ENCODE measurements at places on chromosomes 6 and 20.
A peak's percentile ranks its signal among the peaks of the same experiment; 100 is the strongest.

DNA sequence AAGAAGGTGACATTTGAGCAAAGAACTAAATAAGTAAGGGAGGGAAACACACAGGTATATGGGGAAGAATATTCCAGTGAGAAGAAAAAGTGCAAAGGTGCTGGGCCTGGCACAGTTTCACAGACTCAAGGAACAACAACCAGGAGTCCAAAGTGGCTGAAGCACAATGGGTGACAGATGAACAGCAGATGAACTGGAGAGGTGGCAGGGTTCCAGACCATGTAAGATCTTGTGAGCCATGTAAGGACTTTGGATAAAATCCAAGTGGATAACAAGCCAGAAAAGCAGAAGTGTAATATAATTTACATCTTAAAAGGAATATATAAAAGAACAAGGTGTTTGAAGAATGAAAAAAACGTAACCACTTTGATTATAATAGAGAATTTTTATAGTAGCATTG lies 87.9 kb downstream of the MMS22L start:
- no peak for DNase-seq

GRCh38 chr20:33163856-33164762 lies 3.9 kb upstream of the BPIFA2 start:
- DNase-seq = no peak

GRCh38 chr6:19127081-19127480 lies 710.1 kb upstream of the ID4 start:
- no peak for DNase-seq

GRCh38 chr6:156862711-156863110 lies 85.5 kb downstream of the ARID1B start:
- DNase-seq = peak; percentile 58

DNA sequence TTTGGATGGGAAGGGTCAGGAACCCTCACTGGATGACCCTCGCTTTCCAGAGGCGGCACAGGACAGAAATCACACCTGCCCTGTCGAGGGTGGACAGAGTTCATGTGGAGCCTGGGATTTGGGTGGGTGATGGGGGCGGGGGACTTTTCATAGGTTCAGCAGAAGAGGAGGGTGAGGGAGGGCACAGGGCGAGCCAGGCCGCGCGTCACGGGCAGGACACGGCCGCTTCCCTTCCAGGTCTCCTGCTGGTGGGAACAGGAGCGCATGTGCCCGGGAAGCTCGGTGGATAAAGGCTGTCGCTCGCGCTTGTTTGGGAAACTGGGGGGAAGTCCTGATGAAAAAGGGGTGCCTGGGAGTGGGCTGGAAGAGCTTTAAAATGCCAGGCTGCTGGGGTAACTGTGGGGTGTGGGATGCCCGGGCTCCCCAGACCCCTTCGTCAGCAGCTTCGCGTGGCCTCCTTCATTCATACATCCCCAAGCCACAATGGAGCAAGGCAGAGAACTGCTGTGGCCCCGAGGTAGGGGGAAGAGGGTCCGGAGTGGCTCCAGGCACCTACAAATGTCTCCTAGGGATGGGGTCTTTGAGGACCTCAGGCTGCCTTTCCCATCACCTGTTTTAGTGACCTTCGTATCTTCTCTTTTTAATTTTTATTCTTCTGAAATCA lies 102.2 kb downstream of the DACT2 start:
- DNase-seq = no peak

DNA sequence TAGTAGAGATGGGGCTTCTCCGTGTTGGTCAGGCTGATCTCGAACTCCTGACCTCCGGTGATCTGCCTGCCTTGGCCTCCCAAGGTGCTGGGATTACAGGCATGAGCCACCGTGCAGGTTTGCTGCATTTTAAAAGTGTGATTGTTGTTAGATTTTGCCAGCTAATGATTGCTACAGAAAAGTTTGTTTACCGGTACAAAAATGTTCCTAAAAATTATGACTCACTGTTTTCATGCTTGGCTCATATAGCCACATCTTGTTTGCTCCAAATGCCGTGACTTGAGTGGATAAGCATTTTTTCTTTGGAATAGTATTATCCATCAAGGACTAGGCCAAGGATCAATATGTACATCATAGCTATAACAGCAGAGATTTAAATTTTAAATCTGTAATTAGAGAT lies 24.3 kb downstream of the LRRN4 start:
- DNase-seq = no peak

DNA sequence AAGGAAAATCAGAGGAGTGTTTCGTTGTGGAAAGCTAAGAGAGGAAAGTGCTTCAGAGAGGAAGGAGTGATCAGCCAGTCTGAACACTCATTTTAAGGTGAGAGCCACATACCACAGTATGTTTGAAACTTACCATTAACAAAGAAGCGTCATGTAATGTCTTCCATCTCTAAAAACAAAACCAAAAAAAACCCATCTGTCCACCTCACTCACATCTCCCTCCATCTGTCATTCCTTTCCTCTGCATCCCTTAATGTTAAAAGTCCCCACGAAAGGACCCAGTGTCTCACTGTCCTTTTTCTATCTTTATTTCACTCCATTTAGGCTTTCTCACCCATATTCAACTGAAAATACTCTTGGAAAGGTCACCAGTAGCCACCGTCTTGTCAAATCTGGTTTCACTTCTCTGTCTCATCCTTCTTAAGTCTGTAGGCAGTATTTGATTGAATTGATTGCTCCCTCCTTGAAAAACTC lies 59.4 kb upstream of the GNRH2 start:
- DNase-seq = no peak

DNA sequence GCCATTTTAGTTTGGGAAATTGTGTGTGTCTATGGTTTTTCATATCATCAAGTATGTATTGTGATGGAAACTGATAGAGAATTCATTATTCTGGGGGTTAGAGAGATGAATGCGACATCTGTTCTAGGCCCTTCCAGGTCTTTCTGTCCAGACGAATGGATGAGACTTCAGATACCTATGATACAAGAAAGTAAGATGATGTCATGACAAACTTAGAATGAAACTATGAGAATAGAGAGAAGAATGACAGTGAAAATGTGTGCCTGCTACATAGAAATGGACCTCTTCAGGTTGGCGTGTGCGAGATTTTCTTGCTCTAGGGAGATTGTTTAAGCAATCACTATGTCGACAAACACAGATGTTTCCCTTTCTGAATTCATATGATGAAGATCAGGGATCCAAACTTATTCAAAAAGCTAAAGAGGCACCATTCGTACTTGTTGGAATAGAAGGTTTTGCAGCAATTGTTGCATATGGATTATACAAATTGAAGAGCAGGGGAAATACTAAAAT lies 76.1 kb downstream of the SCAND1 start:
- no peak for DNase-seq

- no peak for DNase-seq
Measured at GRCh38 chr20:47117773-47118172, 223.1 kb downstream of the EYA2 start.

- no peak for DNase-seq
Measured at GRCh38 chr6:36227379-36228228, 31.1 kb downstream of the BRPF3 start.

- DNase-seq = no peak
Measured at GRCh38 chr6:61817716-61818115, 468.3 kb downstream of the KHDRBS2 start.

DNA sequence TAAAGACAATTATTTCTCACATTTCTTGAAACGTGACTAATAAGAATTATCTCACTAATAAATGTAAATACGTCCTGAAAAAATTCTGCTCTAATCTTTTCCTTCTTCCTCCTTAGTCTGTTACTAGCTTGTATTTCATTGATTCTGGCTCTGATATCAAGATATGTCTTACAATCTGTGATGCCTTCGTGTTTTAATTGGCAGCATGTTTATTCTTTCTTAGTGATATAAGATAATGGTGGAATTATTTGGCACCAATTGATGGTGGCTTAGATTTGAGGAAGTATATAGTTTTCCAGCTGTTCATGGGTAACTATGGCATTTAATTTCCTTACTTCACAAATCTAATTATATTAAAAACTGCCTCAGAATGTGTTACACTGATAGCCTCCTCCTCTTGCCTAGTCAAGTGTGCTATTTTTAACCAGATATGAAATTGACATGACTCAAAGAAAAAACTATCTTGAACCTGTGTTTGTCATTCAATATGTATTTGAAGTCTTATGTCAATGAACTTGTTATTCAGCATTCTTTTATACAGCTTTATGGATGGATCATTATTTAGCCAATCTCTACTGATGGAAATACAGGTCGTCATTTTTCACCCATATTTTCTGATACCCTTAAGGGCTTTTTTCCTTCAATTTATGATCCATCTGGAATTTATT lies 5.3 kb downstream of the CCNC start:
- DNase-seq = no peak

GRCh38 chr6:119273272-119274196 lies 76.0 kb downstream of the MAN1A1 start:
- no peak for DNase-seq

DNA sequence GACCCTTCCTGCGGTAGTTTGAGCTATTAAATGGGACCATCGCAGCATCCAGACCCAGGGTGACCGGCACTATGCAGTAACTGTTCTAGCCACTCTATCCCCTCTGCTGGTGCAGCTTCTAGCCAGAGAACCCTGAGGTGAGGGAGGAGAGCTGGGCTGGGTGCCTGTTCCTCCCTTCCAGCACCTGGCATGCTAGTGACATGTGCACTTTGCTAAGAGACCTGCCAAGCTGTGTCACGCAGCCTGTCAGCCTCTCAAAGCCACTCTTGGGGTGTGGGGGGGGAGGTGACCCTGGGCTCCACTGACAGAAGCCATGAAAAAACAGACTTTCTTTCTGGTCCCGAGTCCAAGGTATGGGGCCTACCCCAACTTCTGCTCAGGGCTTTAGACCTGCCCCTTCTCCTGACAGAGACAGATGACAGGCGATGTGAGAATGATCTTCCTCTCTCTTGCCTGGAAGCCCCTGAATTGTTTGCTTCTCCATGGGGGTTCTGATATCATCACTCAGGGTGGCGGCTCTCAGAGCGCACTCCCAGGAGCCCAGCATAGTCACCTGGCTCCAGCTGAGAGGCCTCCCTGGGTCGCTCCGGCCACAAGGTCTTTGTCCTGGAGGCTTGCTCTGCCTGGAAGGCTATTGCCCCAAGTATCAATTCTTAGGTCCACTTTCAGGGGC lies 47.2 kb upstream of the MLN start:
- DNase-seq = no peak

GRCh38 chr6:36493859-36494258 lies 51.1 kb downstream of the KCTD20 start:
- no peak for DNase-seq

DNA sequence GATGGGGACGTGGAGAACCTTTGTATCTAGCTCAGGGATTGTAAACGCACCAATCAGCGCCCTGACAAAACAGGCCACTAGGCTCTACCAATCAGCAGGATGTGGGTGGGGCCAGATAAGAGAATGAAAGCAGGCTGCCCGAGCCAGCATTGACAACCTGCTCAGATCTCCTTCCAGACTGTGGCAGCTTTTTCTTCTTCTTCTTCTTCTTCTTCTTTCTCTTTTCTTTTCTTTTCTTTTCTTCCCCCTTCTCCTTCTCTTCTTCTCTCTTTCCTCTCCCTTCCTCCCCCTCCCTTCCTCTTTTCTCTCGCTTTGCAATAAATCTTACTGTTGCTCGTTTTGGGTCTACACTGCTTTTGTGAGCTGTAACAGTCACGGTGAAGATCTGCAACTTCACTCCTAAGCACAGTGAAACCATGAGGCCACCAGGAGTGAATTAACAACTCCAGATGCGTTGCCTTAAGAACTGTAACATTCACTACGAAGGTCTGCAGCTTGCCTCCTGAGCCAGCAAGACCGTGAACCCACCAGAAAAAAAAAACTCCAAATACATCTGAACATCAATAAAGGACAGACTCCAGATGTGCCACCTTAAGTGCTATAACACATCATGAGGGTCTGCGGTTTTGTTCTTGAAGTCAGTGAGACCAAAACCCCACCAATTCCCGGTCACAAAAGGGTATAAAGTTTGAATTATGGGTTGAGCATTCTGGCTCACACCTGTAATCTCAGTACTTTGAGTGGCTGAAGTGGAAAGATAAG lies 19.6 kb upstream of the SERPINB1 start:
- no peak for DNase-seq

GRCh38 chr6:28537509-28538140 lies 11.9 kb downstream of the GPX5 start:
- no peak for DNase-seq

- no peak for DNase-seq
Measured at GRCh38 chr6:28218312-28219248, 6.5 kb upstream of the ZSCAN9 start.

DNA sequence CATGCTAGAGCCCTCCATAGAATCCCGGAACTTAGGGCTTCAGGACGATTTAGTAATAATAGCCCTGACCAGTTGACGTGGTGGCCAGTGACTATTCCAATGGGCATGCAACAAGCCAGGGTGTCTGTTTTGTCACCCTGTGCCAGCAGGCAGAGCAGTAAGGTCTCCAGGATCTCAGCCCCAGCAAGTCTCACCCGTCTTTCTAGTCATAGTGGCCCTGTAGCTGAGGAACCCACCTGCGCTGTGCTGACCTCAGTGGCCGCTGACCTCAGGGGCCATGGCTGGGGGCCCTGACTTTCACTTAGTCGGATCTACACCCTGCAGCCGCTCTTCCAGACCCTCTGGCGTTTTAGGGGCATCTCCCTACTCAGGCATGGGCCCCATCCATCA lies 36.8 kb downstream of the PRR18 start:
- no peak for DNase-seq

DNA sequence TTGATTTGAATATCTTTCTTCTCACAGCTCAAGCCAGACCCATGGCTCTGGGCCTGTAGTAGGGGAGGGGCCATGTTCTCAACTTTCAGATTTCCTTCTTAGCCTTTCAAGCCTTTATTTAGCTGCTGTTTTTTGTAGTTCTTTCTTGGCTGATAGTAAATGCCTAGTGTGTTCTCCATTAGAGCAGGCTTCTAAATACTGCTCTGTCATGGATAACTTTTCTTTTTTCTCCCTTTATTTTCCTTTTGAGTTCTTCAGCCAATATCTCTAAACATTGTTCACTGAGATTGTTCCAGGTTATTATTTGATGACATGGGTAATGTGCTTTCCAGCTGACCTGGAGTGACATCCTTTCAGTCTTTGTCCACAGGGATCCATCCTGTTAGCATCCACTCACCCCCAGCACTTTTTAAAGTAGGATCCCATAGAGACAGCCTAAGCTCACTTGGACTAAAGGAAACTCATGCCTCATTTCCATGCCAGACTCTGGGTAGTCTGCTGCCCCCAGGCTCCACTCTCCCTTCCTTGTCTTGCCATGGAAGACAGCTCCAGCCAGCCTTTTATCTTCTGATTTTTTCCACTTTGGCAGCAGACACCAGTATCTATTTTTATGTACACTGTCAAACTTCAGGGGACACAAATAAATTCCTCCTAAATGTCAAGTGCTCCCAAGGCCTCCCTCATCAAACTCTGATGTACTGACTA lies 645.6 kb downstream of the RNF144B start:
- DNase-seq = no peak

DNA sequence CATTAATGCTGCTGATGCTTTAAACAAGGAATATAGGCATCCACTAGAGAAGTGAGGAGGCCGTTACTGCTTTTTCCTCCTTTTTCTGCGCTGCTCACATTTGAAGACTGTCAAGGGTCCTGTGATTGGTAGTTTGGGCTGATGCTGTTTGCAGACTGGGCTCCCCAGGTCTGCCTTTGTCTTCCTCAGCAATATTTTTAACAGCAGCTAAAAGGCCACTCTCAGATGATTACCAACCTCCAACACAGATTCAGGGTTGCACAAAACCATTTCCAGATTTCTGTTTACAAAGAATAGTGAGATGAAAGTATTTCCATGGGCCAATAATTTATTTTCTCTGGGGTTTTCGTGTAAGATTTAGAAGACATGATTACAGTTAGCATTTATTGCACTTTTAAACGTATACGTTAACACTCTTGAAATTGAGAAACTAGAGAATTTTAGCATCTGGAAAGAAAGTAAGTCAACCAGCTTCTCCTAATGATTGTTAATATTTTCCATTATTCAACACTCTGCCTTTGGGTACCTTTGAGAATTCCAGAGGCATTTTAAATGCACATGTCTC lies 475.3 kb upstream of the SOX4 start:
- DNase-seq = no peak
